Fibroblast of skin of right quadriceps (primary cell): ENCODE measurements at places on chromosomes 1 and 21.

DNA sequence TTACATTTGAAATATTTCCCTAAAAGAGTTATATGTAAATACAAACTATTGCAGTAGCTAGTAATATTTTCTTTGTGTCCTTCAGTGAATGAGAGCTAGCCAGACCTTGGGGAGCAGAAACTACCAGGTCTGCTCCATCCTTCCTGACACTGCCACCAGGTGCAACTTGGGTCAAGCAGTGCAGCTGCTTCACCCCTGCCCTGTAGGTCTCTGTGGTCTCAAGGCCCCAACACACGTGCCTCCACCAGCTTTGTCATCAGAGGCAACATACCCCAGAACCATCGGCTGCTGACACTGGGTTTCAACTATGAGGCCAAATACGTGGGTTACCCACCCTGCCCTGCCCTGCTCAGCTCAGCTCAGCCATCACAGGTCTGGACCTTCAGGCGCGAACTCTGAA lies 181.6 kb downstream of the FCRL5 start:
- no peak for DNase-seq

DNA sequence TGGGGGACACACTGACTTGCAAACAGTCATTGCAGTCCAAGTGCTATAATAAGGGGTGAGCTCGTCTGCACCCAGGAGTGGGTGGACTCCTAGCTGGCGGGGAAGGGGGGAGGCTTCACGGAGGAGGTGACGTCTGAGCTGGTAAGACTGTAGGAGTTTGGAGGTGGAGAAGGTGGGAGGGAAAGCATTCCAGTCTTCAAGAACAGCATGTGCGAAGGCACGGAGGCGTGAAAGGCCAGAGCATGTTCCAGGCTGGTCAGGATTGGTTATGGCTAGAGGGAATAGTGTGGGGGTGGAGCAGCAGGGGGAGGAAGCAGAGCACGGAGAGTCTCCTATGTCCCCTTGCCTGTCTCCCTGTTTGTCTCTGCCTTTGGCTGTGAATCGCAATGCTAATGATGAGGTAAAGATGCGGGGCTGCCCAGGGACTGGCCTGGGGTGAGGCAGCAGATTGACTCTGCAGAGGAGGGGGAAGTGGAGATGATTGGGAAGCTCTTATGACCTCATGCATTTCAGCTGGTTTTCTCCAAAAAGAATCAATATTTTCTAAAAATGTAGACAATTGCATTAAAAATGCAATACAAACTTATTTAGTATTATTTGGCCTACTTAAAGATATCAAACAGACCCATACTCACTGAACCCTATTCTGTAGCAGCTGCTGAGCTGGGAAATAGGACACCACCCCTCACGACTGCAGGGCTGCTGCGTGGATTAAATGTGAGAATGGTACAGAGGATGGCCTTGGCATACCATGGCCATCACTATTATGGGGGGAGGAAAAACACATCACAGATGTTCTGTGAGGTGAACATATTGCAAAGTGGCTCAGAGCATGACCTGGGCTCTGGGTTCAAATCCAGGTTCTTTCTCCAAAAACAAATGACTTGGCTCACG lies 2.6 kb upstream of the ZNF436 start:
- DNase-seq, result no peak

DNA sequence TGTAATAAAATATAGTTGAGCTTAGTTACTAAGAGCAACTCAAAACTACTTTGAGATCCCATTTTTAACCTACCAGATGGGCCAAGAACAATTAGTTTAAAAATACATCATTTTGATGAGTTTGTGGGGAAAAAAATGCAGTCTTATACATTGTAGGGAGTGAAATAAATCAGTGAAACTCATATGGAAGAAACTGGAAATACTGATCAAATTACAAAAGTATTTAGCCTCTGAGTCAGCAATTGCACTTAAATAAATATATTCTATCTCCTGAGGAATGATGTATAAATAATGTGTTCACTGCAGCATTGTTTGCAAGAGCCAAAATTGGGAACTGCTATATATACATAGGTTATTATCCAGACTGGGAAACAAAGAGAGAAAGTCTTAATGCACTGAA lies 4.6 kb upstream of the SMCP start:
- DNase-seq, result peak; percentile 72

- no peak for DNase-seq
These were observed 14.3 kb downstream of the SAMSN1 start for GRCh38 chr21:14531757-14532316.

DNA sequence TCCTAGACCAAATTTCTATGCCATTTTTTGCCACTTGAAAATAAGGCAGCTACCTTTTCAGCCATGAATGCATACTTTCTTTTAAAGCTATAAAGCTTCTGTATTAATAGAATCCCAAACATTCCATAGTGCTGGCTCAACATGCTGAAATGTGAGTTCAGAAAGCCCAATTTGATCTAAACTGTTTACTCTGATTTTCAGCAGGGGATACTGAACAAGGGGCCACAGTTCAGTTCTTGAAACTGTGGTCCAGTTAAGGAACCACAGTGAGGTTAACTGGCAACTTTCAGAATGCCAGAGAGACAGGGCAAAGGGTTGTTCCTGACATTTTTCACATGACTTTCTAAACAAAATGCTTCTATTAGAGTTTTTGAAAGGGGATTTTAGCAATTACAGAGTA lies 85.7 kb upstream of the COL11A1 start:
- peak; percentile 45 for DNase-seq

- DNase-seq, result no peak
These were observed 31.5 kb downstream of the LGR6 start for GRCh38 chr1:202225131-202225530.

DNA sequence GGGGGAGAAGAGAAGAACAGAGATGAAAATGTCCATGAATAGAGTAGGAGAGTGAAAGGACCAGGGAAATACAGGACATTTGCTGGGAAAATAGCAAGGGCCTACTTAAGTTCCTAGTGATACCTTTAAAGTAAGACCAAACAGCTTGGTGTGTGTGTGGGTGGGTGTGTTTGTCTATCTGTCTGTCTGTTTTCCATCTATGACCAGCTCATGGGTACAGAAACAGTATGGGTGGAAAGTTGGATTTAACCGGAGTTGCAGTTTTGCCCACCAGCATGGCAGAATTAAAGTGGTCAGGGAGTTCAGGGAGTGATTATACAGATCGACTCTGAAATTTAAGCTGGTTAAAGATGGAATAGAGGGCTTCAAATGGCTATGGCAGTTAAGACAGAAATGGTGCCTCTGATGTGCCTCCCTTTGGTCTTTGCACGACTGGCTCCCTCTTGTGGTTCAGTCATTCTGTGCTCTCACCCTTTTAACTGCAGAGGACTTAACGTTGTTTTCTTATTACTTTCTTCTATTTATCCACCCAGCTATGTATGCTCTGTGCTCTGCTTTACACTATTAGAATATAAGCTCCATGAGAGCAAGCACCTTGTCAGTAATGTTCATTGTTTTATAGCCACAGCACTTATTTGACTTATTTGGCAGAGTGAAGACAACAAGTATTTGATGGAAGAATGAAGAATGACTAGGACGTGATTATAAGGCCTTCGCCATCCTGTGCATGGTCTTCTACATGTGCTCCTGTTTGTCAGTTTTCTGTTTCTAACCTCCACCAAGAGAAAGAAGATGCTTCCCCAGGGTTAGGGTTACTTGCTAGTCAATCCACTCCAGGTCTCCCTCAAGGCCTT lies 72.7 kb upstream of the AK4 start:
- peak; percentile 47 for DNase-seq

DNA sequence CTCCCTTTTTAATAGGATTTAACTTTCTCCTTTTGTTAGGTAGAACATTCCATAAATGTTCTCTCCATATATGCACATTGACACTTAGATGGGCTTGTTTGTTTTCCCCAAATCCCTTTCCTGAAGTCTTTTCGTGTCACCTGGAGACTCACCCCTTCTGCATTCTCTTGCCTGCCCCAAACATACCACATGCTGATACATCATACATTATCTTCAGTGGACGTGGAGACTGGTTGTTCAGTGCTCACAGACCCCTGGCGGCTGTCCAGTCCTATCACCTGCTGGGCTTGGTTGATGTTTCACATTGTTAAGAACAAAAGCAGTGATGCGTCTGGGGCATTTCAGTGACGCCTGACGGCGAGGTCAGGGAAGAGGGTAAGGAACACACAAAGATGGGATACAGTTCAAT lies 22.2 kb downstream of the FMOD start:
- DNase-seq, result no peak

- DNase-seq, result no peak
These were observed 1.2 kb upstream of the DR1 start for GRCh38 chr1:93344484-93344883.

DNA sequence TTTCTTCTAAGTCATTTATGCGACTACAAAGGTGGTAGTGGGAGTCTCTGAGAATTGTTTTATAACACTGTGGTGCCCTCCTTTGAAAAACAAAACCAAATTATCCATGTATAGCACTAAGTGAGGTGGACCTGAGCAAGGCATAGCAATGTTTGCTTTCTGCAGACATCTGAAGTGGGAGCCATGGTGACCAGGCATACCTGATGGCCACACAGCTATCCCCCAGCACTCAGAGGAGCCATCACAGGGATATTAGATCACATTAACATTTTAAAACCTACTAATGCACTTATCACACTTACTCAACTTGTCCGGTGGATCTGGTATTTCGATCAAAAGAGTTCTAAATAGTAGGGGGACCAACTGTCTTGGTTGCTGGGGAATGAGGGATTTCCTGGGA lies 24.8 kb upstream of the AVPR1B start:
- DNase-seq, result no peak

DNA sequence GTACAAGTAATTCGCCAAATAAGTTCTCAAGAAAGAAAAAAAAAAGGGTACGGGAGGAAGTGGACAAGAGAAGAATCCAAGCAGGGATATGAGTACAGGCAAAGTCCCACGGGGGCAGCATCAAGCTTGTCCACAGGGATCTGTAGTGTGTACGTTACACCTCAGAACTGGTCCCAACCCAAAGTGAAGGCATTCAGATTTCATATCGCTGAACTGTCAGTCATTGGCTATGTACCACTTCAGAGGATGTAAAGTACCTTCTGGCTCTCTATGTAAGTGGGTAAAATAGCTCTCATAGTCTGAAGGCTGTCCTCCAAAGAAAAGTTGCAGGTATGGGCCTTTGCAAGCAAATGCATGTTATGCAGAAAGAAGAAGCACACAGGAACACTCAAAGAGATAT lies 8.1 kb upstream of the CLCA4 start:
- no peak for DNase-seq

- DNase-seq, result no peak
These were observed 16.2 kb downstream of the CACNA1S start for GRCh38 chr1:201096041-201096461.

GRCh38 chr1:44557778-44558177 lies 116.5 kb downstream of the TMEM53 start:
- DNase-seq, result peak; percentile 22

DNA sequence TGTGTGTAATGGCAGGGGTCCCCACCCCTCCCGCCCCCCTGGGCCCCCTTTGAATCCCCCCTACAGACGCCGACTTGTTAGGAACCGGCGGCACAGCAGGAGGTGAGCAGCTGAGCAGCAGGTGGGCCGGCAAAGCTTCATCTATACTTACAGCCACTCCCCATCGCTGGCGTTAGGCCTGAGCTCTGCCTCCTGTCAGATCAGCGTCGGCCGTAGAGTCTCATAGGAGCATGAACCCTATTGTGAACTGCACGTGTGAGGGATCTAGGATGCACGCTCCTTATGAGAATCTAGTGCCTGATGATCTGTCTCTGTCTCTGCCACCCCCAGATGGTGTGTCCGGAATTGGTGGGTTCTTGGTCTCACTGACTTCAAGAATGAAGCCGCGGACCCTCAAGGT lies 14.9 kb upstream of the VPS26C start:
- DNase-seq, result no peak

DNA sequence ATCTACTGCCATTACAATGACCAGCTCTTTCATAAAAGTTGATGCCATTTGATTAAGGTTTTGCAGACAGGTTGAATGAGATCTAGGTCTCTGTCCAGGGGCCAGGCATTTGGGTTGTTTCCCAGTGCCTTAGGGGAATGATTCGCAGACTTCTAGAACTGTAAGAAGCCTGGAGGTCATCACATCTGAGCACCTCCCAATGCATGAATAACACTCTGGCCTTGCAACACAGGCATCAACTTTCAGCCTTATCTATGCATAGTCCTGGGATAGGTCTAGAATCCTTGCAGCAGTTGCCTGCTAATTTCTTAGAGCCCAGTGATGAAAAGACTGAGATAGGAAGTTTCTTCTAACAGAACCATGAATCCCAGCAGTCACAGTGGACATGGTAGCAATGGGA lies 44.8 kb upstream of the KCND3 start:
- DNase-seq, result no peak

DNA sequence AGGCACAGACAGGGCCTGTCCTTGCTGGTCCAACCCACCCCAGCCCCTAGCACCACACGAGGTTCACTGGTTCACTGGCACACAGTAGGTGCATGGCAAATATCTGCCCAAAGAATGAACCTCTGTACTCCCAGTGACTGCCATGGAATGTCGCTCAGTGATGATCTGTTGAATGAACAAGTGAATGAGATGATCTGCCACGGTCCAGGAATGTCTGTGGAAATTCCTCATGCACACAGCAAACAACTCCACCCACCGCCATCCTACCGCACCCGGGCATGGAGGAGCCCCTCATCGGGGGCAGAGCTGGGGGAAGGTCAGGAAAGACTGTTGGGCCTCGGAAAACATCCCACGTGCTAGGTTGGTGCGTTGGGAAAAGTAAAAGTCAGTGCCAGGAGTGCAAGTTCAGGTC lies 1.7 kb downstream of the HSPG2 start:
- DNase-seq, result no peak

DNA sequence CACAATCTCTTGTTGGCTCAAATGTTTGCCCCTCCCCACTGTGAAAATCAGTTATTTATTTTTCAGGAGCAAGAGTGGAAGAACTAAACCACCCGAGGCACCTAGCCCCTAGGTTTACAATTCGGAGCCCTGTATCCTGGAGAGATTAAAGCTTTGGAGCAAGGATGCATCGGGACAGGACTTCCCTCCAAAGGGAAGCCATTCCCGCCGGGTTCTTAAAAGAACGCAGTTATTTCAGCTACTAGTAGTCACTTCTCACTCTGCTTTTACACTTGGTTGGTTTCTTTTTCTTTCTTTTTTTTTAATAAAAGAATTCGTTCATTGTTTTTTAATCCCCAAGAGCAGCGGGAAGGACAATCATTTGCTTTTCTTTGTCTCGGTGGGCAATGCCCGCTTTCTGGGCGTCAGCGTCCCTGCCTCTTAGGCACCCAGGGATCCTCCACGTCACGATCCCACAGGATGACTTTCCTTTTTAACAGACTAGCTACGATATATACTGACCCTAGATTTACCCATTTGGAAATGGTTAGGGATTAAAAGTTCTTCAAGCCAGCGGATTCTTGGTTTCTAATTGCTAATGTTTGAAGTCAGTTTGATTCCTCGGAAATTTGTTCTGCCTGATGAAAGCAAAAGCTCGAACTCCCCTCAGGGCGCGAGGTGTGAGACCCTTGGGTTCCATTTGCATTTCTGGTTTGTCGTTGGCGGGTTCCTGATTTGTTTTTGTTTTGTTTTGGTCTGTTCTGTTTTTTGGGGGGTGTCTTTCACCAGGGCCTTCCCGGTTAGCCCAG lies 9.0 kb downstream of the TBX15 start:
- DNase-seq, result peak; percentile 47

- DNase-seq, result no peak
These were observed 364.3 kb upstream of the PTBP2 start for GRCh38 chr1:96357141-96357765.

- no peak for DNase-seq
These were observed 35.2 kb downstream of the ELAPOR1 start for GRCh38 chr1:109148987-109149561.

- no peak for DNase-seq
These were observed 843.1 kb downstream of the KCNT2 start for GRCh38 chr1:195765099-195765498.
